ENCODE measurements at places on chromosomes 5 and 9.

- no peak for DNase-seq
Observed at GRCh38 chr5:149800633-149801032, 70.5 kb downstream of the PPARGC1B start.

DNA sequence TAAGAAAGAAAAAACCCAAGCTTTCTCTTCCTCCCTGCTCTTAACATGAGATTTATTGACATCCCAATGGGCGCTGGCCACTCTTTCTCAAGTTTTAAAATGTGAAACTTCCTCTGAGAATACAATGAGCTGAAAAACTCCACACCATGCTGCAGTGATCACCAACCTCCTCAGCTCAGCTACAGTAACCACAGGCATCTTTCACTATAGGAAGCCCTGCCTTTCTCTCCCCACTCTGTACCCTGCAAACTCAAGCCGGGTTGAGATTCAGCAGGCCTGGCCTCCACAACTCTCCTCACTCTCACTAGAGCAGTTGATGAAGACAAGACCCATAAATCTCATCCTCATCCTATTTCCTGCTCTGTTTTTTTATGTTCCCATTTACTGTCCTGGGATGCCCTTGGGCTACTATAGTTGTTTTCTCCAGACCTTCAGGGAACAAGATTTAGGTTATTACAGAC lies 48.3 kb downstream of the SH3TC2 start:
- DNase-seq = no peak

DNA sequence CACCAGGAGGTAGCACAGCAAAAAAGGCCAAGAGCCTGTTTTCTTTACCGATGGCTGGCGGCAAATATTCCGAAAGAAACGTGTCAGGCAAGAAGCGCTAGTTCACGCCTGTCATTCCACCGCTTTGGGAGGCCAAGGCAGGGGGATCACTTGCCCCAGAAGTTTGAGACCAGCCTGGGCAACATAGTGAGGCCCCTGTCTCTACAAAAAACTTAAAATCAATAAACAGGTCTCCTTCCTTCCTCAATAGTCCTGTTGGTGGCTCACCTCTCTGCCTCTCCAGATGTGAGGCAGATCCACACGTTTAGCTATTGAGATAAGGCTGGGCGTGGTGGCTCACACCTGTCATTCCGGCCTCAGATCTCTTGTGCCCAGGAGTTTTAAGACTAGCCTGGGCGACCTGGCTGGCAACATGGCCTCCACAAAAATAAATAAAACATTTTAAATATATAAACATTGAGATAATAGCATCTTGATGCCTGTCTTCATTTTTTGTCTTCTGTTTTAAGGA lies 1.3 kb upstream of the TMEM250 start:
- no peak for DNase-seq

DNA sequence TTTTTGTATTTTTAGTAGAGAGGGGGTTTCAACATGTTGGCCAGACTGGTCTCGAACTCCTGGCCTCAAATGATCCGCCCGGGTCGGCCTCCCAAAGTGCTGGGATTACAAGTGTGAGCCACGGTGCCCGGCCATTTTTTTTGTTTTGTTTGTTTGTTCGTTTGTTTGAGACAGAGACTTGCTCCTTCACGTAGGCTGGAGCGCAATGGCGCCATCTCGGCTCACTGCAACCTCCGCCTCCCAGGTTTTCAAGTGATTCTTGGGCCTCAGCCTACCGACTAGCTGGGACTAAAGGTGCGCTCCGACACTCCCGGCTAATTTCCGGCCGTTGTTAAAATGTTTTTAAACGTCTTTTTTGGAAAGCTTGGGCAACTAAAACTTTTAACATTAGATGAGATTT lies 54.0 kb downstream of the SHOC1 start:
- DNase-seq = no peak
